H9 (cell line): ENCODE measurements at places on chromosomes 11 and 22.

GRCh38 chr11:125451400-125452124 is 44.5 kb downstream of the FEZ1 start:
- DNase-seq, result peak; percentile 91

DNA sequence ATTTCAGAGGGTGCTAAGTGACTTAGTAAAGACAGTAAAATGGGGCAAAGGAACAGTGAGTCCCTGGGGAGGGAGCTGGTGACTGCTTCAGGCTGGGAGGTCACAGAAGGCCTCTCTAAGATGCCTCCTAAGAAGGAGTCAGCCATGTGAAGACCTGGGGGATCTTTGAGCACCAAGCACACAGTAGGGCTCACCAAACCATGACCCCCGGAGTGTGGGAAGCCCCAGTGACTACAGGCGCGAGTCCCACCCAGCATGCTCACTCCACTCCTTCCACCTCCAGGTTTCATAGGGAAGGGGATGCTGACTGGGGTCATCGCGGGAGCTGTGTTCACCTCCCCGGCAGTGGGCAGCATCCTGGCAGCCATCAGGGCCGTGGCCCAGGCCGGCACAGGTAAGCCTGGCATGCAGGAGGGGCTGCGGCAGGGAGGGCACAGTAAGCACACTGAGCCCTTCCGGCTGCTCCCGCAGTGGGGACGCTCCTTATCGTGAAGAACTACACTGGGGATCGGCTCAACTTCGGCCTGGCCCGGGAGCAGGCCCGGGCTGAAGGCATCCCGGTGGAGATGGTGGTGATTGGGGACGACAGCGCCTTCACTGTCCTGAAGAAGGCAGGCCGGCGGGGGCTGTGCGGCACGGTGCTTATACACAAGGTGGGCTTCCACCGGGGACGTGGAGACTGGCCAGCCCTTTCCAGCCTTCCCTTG is 5.9 kb downstream of the TKFC start:
- no peak for DNase-seq

DNA sequence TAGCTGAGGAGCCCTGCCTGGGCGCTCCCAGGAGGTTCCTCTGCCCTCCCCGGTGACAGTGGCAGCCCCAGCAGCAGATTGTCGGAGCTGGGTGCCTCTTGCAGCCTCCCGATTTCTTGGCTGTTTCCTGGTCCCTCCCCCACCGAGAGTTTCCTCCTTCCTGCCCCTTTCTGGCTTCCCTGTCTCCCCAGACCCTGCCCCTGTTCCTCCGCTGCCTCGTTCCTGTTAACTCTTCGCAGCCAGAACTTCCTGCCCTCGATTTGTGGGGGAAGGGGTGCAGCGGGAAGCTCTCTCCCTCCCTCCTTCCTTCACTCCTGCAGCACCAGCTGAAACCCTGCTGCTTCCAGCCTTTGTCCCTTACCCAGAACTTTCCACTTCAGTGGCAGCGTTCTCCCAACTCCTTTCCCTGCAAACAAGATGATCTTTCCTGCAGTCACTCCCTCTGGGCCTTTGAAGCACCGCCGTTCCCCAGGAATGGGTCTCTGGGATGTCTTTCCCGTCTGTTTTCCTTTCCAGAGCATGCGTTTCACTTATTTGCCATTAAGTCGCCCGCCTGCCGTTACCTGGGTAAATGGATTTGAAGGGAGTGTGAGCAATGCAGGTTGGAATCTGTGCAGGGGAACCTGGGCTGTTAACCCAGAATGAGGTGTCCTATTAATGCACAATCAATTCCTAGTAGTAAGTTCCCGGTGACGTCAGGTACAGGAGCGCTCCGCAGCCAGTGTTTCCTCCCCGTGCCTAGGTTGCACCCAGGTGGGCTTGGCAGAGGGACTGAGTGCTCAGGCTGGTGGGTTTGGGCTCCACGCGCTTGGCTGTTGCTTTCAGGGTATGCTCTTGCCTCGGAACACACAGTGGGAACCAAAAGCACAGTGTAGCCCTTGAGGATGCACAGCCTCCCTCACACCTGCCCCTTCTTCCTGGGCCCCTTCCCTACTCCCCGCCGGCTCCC is 4.3 kb downstream of the GRK2 start:
- DNase-seq, result peak; percentile 70

DNA sequence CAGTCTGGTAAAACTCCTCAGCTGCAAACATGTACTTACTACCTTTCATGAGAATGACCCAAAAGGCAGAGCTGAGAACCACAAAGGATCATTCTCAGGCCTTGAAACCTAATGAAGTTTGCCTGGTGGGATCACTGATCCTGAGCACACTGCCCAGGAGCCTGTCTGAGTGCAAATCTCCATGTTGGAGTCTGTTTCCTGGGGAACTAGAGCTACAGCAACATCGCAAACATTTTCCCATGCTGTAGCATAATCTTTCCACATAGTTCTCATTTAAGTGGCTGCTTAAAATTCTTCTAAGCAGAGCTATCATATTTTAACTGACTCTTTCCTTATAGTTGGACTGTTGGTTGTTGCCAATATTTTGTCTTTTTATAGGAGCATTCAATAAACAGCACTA is 58.5 kb downstream of the GUCY1A2 start:
- no peak for DNase-seq

DNA sequence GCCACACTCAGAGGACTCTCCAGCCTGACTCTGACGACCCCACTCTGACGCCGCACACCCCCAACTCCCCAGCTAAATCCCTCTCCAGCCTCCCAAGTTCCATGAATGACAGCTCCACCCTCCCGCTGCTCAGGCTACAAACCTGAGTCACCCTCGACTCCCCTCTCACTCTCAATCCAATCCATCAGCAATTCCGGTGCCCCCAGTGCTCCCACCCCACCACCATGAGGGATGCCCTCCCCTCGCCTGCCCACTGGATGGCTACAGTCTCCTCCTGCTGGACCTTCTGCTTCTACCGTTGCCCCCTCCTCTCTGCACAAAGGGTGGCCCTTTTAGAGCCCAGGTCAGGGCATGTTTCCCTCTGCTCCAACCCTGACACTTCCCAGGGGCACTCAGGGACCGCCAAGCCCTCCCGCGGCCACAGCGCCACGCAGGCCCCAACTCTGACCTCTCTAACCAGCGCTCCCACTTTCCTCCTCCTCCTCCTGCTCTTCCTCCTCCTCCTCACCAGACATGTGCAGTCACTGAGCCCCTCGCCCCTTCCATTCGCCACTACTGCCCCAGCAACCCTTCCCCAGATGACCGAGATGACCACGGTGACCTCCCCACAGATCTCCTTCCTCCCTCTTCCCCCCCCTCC is 69.5 kb upstream of the NUP50 start:
- DNase-seq, result no peak

DNA sequence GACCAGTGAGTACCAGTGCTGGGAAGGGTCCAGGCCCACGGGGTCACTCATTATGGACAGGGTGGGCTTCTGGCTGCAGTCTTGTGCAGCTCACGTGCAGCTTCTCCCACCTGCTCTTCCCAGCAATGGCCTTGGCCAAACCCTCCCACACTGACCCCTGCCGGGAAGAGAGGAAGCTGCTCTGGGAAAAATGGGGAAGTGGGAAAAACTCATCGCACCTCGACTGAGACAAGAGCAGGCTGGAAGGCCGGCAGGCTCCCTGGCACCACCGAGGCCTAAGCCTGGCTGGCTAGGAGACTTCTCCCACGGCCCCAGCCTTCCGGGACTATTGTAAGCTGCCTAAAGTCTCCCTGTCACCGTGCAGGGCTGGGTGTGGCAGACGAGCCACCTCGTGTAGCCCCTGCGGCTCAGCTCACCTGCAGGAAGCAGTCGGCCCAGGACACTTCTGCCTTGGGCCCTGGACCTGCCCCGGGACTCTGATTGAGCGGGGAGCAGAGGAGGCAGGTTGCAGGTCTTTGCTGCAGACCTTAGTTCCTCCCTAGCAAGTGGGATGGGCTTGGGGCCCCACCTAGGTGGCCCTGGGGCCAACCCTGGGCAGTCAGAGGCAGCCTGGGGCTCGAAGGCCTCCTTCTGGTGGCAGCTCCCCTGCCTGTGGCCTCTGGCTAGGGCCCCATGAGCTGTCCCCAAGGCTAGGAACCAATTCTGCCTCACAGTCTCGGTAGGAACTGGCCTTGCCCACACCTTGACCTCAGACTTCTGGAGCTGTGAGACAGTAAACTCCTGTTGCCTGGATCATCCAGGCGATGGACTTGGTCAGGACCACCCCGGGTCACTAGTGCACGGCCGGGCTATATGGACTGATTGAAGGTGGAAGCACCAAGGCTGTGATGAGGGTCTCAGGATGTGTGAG is 23.1 kb downstream of the MRGPRG start:
- peak; percentile 38 for DNase-seq

- DNase-seq, result no peak
These were observed 44.1 kb downstream of the MYH9 start for GRCh38 chr22:36343720-36344105.

DNA sequence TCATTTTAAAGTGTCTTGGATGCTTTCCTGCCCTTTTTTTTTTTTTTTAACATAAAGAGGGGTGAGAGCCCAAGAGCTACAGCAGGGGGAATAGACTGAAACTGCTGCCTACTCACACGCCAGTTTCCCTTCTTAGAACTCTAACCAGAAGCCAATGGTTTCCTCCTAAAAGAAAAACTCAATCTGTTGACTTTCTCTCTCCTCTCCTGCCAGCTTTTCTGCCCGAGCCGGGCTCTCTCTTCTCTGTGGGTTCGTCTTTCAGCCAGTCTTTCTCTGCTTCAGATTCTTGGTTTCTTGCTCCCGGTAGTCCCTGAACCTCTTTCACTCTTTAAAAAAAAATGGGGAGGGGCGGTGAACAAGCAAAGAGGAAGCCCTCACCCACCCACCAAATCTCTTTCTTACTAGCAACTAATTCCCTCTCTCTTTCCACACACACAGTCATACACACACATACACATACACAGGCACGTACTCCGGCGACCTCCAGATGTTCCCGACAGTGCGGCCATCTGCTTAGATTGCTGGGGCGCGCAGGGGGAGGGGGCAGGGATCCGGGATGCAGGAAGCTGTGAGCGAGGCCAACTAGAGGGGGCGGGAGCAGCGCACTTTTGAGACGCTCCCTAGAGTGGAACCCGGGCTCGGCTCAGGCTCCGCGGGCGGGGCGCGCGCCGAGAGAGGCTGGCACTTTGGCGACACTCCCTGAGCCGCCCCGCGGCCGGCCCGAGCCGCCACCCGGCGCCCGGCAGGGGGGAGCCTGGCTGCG is 444 bp upstream of the TSKU start:
- DNase-seq, result peak; percentile 95

- peak; percentile 58 for DNase-seq
These were observed 20.6 kb downstream of the POLR3H start for GRCh38 chr22:41523464-41524221.

DNA sequence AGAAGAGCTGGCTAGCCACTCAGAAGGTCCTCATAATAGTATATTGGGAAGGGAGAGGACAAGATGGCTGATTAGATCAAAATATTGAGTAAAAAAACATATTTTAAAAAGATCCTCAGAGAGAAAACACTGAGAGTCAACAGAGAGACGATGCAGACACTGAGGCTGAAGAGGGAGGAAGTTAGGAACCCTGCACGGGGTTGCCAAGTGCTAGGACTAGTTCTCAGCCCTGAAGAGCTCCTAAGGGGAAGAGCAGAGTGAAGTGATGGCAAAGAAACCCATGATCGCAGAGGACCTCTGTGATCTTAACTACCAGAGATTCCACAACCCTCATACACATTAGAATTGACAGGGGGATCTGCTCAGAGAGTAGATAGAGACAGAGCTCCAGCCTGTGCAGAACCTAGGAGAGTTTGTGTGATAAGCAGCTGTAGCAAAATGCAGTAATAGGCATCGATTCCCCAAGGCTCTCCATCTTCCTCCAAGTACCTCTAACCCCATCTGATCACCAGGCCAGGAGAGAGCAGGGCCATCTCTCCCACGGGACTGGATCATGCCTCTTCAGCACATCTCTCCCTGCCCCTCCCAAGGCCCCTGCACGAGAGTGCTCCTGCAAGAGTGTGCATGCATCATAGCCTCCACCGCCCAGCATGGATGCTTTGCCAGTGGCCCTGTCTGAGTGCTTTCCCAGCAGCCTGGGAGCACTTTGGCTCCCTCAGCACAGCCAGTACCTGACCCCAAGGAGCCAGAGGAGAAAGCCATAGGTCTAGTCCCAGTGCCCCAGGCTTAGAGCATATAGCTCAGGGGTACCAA is 41.2 kb upstream of the ARL14EP start:
- no peak for DNase-seq

DNA sequence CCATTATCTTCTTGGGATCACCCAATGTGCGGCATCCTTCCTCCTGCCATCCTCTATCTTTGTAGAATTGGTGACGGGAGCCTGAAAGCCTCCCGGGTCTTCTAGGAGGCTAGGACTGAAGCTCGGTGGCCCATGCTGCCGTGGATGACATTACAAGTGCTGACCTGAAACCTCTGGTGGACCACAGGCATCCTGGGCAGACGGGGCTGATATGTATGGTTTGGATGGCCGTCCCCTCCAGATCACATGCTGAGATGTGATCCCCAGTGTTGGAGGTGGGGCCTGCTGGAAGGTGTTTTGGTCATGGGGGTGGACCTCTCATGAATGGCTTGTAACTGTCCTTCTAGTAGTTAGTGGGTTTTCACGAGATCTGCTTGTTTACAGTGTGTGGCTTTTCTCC is 1525.8 kb downstream of the BRD1 start:
- DNase-seq, result no peak

- DNase-seq, result no peak
These were observed 56.2 kb upstream of the GLYAT start for GRCh38 chr11:58787903-58788302.

- no peak for DNase-seq
These were observed 92.0 kb downstream of the LARGE1 start for GRCh38 chr22:33828302-33828701.

DNA sequence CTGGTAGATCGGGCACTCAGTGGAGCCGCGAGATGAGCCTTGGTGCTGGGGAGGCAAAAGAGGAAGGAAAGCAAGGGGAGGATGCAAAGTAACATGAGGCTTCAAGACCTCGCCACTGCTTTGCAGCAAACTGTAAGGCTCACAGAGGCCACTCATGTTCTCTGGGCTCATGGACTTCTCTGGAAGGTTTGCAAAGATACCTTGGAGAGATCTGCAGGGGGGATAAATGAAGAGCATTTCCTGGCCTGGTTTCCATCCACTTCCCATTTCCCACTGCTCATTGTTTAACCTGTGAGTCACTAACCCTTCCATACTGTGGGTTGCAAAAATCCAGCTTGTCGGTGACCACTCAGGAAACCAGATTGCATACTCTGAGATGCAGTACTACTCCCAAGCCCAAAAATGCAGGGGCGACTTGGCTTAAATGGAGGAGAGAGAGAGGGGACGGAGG is 38.5 kb downstream of the OSBP2 start:
- DNase-seq, result no peak

GRCh38 chr22:49227670-49228069 is 600.0 kb downstream of the BRD1 start:
- peak; percentile 3 for DNase-seq

GRCh38 chr11:131668500-131669400 is 298.3 kb downstream of the NTM start:
- peak; percentile 77 for DNase-seq

- DNase-seq, result no peak
These were observed 23.1 kb upstream of the CDC42EP2 start for GRCh38 chr11:65291613-65292012.

- no peak for DNase-seq
These were observed 107.5 kb downstream of the NAV2 start for GRCh38 chr11:19820100-19820499.

GRCh38 chr22:26431261-26431995 is 2.4 kb downstream of the ASPHD2 start:
- no peak for DNase-seq
